ENCODE measurements at places on chromosomes 11 and 22. TPM values are rescaled to one million over a fixed set of nuclear protein-coding genes. Genes with fewer than 3 reads are reported as not detected.

HYLS1 gene
- total RNA-seq, result 15.7 TPM

APOC3 gene
- not detected for total RNA-seq

CNIH2 gene
- total RNA-seq, result 2.9 TPM

ZBTB16 gene
- total RNA-seq, result not detected

RAD9A gene
- 26.5 TPM for total RNA-seq

BAIAP2L2 gene
- total RNA-seq, result 4.4 TPM

MS4A8 gene
- total RNA-seq, result not detected

TSGA10IP gene
- total RNA-seq, result not detected

C22orf42 gene
- not detected for total RNA-seq

CECR2 gene
- total RNA-seq, result 0.08 TPM

TRIM49 gene
- total RNA-seq, result not detected

CCT8L2 gene
- total RNA-seq, result not detected

NRXN2 gene
- 0.08 TPM for total RNA-seq

MS4A6A gene
- total RNA-seq, result not detected

SLC25A45 gene
- 10.2 TPM for total RNA-seq

FREY1 gene
- not detected for total RNA-seq

IGLL1 gene
- not detected for total RNA-seq

RGL4 gene
- total RNA-seq, result not detected

MIOX gene
- not detected for total RNA-seq

SLCO2B1 gene
- 4.0 TPM for total RNA-seq

RAB36 gene
- total RNA-seq, result 8.1 TPM

RFPL1 gene
- not detected for total RNA-seq

PKDREJ gene
- not detected for total RNA-seq

CAPRIN1 gene
- total RNA-seq, result 152 TPM

LDHAL6A gene
- total RNA-seq, result not detected

CARD18 gene
- not detected for total RNA-seq

GLYATL1 gene
- not detected for total RNA-seq

SYT9 gene
- 0.27 TPM for total RNA-seq

C22orf31 gene
- not detected for total RNA-seq

EMSY gene
- total RNA-seq, result 15.3 TPM

CTSW gene
- 0.09 TPM for total RNA-seq

MGAT3 gene
- 0.38 TPM for total RNA-seq

HBB gene
- total RNA-seq, result not detected

POU2AF2 gene
- not detected for total RNA-seq

EHD1 gene
- total RNA-seq, result 105 TPM

NDUFS3 gene
- total RNA-seq, result 151 TPM

FBLN1 gene
- total RNA-seq, result 45.2 TPM

Data from A549 treated with RU486 at 1 μM for 4 hours (cell line).